Muscle of back (tissue), 13 donors: ENCODE measurements at places on chromosomes 3 and 15. TPM values are rescaled to one million over a fixed set of nuclear protein-coding genes. Genes with fewer than 3 reads are reported as not detected.
A peak's percentile ranks its signal among the peaks of the same experiment; 100 is the strongest.

DNA sequence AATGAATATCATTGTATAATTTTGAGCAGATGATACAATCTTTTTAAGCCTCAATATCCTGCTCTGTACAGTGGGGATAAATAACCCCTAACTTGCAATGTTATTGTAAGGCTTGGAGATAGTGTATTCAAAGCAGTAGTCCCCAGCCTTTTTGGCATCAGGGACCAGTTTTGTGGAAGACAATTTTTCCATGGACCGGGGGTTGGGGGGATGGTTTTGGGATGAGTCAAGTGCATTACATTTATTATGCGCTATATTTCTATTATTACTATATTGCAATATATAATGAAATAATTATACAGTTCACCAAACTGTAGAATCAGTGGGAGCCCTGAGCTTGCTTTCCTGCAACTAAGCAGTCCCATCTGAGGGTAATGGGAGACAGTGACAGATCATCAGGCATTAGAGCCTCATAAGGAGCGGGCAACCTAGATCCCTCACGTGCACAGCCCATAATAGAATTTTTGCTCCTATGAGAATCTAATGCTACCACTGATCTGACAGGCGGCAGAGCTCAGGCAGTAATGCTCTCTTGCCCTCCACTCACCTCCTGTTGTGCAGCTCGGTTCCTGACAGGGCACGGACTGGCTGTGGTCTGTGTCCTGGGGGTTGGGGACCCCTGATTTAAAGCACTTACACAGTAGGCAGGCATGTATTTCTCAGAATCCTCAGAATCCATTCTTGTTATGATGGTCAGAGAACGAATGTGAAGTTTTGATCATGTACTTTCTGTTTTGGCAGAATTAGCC lies 102.2 kb downstream of the PTPRG start:
- no peak for DNase-seq

GRCh38 chr15:59124261-59124660 lies 19.3 kb downstream of the CCNB2 start:
- no peak for DNase-seq

- no peak for DNase-seq
These were observed 42.2 kb downstream of the RIOX2 start for GRCh38 chr3:97930018-97930417.

GRCh38 chr3:173214576-173214975 lies 73.5 kb upstream of the SPATA16 start:
- DNase-seq = no peak

- DNase-seq = no peak
These were observed 31.7 kb downstream of the BOC start for GRCh38 chr3:113243071-113243470.

GRCh38 chr3:133763797-133764683 lies 17.8 kb downstream of the TF start:
- peak; percentile 96 for DNase-seq

GRCh38 chr15:69060744-69061143 lies 46.2 kb downstream of the NOX5 start:
- DNase-seq = no peak

DNA sequence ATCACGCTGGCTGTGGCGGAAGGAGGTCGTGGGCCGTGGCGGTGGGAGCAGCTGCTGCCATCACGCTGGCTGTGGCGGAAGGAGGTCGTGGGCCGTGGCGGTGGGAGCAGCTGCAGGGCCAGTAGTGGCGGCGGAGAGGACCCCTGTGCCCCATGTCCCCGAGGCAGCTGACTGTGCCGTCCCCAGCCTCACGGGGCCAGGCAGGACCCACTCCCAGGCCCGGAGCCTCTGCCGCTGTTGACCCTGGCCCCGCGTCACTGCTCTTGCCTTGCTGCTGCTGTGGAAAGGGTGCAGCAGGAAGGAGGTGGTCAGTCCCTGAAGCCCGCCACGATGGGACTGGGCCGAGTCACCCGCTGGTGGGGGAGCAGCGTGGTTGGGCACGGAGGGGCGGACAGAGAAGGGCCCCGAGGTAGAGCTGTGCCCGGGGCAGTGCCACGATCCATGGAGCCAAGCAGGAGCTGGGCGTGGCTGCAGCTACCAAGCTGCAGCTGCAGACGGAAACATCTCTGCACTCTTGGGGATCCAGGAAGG lies 71.2 kb downstream of the GLB1 start:
- no peak for DNase-seq

GRCh38 chr15:78673917-78674444 lies 33.0 kb upstream of the CHRNB4 start:
- no peak for DNase-seq

- DNase-seq = no peak
These were observed 35.7 kb upstream of the PHLDB2 start for GRCh38 chr3:111823341-111823855.

DNA sequence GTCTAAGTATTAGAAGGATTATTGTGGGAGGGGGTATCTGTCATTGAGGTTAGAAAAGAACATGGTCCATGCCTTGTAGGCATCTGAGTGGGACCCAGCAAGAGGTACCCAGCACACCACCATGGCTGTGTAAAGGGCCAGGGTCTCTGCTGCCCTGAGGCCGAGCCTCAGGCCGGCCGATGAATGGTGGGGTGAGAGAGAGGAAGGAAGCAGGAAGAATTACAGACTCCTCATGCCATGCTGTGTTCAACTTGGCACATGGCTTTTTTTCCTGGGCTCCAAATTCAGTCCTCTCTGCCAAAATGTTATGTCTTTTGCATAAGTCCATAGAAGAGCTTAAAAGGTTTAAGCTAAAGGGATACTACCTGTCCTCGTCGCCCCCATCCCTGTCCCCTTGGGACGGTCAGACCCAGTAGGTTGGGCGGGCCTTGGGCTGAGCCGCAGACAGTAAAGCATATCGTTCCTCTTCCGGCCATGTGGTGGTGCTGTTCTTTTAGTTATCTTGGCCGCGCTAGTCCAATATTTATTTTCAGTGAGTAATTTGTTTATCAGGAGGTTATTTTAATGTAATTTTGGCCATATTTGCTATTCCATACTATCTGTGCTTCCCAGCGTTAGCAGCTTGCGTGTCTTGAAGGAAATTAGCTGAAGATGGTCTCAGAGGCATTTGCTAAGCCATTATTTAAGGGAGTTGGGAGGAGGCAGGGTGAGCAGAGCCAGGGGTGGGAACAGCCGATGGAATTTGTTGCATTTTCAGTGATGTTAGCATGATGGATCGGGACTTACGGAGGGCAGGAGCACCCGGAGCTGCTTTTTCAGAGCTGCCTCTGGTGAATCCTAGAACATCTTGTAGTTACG lies 152.4 kb downstream of the AGBL1 start:
- DNase-seq = peak; percentile 20

DNA sequence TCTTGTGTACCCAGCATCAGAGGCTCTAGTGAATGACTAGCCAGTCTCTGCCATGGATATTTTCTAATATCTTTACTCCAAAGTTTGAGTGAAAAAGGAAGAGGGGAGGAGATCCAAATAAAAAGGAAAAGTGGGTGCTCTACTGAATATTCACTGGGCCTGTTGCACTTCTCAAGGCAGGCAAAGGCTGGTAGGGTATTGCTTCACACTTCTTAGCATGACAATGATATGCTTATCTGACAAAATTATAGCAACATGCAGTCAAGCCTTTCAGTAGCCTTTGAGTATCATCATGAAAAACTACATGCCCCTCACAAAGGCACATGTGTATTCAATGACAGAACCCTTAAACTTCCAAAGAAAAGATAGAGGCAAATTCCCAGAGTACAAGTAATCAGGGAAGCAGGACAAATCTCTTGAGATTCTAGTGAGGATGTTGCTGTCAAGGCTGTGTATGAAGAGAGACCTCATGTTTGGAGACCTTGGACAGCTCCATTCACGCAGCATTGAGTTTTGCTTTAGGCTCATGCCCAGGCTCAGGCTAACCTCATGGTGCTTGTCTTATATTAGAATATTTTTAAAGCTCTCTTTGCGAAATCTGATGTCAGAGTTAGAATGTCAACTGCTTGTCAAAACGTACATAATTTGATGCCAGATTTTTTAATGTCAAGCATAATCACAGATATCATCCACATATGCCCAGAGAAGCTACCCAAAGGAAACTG lies 506.9 kb downstream of the OCA2 start:
- no peak for DNase-seq

DNA sequence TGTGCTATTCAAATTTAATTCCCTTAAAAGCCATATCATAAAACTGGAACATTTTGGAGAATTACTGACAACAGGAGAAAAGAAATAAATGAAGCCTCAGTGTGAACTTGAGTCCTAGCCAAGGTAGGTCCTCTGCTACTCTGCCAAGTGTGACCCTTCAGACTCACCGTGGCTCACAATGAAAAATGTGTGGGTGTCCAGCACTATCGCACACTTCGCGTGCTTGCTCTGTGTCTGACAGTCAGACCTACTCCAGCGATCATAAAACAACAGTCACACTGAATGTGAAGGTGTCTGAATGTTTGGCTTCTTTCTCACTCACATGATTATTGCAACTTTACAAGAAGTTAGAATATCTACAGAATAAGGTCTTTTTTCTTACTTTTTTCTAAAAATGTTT lies 65.8 kb upstream of the TRA2B start:
- no peak for DNase-seq

GRCh38 chr15:78976691-78977090 lies 31.8 kb upstream of the CTSH start:
- DNase-seq = no peak

DNA sequence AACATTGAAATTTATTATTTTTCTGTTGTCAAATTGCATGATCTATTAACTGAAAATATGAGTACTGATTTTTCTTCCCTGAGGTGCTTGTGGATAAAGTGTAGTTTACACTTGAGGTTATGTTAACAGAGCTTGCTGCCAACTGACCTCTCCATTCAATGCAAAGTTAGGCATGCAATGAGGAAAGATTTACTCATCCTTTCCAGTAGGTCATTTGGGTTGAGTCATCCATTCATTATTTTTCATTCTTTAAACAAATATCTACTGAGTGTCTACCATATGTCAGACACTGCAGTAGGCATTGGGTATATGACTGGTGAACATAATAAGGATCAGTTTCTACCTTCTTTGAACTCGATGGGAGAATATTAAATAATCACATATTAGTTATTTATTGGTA lies 604.1 kb downstream of the EDEM1 start:
- DNase-seq = no peak

GRCh38 chr15:26767169-26767670 lies 5.6 kb downstream of the GABRB3 start:
- DNase-seq = no peak

DNA sequence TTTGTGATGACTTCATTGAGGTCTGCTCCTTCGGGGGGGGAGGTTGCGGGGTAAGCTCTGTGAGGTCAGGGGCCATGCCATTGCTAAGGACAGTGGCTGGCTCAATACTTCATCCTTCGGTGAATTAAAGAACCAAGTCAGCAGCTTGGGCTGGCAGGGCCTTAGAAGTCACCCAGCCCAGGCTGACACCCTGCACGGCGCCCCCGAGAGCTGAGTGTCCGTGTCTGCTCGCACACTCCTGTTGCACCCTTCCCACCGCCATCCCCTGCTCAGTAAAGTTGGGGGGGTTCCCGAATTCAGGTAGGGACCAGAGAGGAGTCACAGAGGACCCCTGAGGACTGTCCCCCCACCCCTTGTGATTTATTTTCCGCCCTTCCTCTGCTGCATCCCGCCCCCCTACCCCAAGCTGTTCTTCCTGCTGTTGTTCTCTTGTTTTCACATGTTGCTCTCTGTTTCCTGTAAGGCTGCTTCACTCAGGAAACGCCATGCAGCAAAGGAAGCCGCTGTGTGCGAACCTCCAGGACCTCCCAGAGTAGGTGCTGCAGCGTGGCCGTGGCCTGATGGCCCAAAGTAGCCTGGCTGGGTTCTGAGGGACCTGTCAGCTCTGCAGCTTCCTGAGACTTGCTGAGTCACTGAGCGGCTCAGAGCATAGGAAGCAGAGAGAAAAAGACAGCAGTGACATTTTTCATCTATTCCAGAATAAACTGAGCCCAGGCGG lies 14.4 kb downstream of the EFCC1 start:
- no peak for DNase-seq

DNA sequence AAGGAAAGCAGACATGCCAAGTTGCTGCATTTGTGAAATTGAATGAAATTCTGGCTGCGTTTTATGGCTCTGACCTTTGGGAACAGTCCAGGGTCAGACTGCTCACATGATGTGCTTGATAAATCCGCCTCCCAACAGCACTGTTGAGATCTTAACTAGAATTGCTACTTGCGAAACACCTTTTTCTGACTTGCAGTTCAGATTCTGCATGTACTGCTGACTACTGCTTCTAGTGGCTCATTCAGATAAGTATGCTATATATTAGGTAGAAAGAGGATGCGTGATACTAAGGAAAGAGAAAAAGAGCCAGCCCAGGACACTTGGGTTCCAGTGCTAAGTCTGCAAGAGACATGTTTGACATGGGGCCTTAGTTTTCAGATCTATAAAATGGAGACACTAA lies 129.4 kb downstream of the LPP start:
- no peak for DNase-seq

SCG3 gene
- polyA plus RNA-seq = 0.74 TPM

EPHA3 gene
- polyA plus RNA-seq = 23.8 TPM

SAMMSON gene
- polyA plus RNA-seq = 0.09 TPM

ANKRD63 gene
- polyA plus RNA-seq = not detected

CFAP44 gene
- polyA plus RNA-seq = 4.9 TPM

CTXN2 gene
- not detected for polyA plus RNA-seq

MAP2K5 gene
- 19.5 TPM for polyA plus RNA-seq

CCR8 gene
- polyA plus RNA-seq = not detected

SYNPR gene
- not detected for polyA plus RNA-seq

CDCP1 gene
- 0.40 TPM for polyA plus RNA-seq
